ENCODE measurements at places on chromosomes 3 and 15. TPM values are rescaled to one million over a fixed set of nuclear protein-coding genes. Genes with fewer than 3 reads are reported as not detected.

AGBL1 gene
- not detected for total RNA-seq

CYP8B1 gene
- not detected for total RNA-seq

OXTR gene
- total RNA-seq: 9.2 TPM

SLC28A1 gene
- not detected for total RNA-seq

NR1I2 gene
- total RNA-seq: not detected

BFSP2 gene
- not detected for total RNA-seq

CCR1 gene
- not detected for total RNA-seq

ASB14 gene
- total RNA-seq: not detected

THAP10 gene
- total RNA-seq: 5.8 TPM

GOLGA6A gene
- not detected for total RNA-seq

FGF12 gene
- total RNA-seq: 0.40 TPM

GUCA1C gene
- total RNA-seq: not detected

OPA1 gene
- 27.0 TPM for total RNA-seq

BAHD1 gene
- 11.5 TPM for total RNA-seq

BNC1 gene
- total RNA-seq: 0.48 TPM

BTLA gene
- not detected for total RNA-seq

ADAMTSL3 gene
- 0.35 TPM for total RNA-seq

CILP gene
- total RNA-seq: 0.07 TPM

COX17 gene
- 128 TPM for total RNA-seq

GPR149 gene
- total RNA-seq: not detected

COPB2 gene
- 66.2 TPM for total RNA-seq

GOLGA6L7 gene
- total RNA-seq: not detected

NRROS gene
- not detected for total RNA-seq

Data from A549 treated with ZK216348 at 1 μM for 4 hours (cell line).